NCI-H510A (cell line): ENCODE measurements at places on chromosomes 11 and 22.

DNA sequence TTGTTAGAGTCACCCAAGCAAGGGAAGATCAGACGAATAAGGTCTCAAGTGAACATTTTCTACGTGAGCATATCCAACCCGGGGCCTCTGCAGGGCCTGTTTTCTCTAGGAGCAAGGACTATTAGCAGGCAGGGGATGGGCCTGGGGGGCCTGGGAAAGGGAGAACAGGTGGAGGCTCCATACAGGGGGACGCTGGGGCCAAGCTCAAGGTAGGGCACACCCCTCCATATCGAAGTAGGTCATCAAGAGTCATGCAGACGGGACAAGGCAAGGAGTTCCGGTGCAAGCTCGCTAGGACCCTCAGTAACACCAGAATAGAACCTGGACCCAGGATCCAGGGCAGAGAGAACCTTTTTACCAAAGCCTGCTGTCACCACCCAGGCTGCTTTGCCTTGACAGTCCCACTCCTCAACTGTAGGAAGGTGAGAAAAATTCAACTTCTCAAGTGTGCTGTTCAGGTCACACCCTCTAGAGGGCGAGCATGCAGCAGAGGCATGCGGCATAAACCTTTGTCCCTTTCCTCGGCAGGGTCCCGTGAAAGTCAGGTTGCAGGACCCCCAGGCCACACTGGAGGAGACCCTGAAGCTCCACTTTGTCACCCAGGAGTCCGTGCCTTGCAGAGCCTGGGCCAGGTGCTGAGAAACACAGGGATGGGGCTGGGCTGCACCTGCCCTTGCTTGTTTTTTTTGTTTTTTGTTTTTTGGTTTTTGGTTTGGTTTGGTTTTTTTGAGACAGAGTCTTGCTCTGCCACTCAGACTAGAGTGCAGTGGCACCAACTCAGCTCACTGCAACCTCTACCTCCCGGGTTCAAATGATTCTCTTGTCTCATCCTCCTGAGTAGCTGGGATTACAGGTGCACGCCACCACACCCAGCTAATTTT is 8.6 kb upstream of the APOBEC3B start:
- DNase-seq = peak; percentile 12

DNA sequence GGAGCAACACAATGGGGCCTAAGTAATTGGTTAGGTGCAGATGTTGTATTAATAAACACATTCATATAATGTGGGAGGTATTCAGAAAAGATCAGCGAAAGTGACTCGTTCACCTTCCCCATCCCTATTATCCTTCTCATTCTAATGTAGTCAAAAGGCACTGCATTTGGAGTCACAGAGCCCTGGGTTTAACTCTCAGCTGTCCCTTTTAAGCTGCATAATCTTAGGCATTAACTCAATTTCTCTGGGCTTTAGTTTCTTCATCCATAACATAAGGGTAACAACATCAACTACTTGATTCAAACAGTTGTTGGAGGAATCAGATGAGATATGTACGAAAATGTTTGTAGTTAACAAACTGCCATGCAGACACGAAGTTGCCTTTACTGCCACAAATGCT is 187.6 kb upstream of the PITPNB start:
- no peak for DNase-seq

GRCh38 chr22:20084547-20085413 is 4.7 kb downstream of the DGCR8 start:
- no peak for DNase-seq

DNA sequence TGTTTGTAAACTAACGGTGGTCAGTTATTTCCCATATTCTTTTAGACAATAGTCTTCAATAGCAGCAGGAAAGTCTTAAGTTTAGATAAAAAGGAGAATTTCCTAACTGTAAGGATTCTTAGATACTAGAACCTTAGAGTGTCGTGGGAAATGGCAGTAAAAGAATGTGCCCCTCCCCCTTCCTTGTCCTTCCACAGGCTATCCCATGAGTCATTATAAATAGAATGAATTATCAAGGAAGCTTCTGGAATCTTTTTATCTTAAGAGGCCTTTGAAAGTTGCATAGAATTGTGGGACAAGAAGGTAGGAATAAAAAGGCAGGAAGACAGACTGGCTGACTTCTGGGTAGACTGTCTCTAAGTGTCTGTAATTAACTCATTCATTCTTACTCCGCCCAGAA is 165.2 kb upstream of the TBCEL start:
- DNase-seq = no peak

GRCh38 chr11:46611526-46612304 is 5.3 kb downstream of the HARBI1 start:
- DNase-seq = no peak

GRCh38 chr22:29345932-29346331 is 30.4 kb upstream of the RASL10A start:
- DNase-seq = no peak

DNA sequence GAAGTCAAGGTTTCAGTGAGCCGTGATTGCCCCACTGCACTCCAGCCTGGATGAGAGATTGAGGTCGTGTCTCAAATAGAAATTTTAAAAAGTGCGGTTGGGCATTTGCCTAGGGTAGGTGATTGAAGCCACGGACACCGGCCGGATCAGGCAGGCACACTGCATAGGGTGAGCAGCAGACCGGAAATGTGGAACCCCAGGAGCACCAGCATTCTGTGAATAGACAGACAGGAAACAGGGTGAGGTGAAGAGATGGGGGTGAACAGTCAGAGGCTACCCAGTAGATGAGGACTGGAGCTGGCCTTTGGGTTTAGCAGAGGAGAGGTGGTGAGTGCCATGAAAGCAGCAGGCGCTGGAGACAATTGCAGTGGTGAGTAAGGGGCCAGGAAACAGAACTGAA is 43.5 kb downstream of the PPFIA1 start:
- DNase-seq = no peak

GRCh38 chr22:19648419-19648929 is 65.8 kb upstream of the SEPTIN5 start:
- no peak for DNase-seq

GRCh38 chr11:77121096-77121640 is 6.9 kb upstream of the MYO7A start:
- DNase-seq = no peak

GRCh38 chr11:12007769-12008737 is at the start of gene DKK3:
Gene DKK3, minus strand, starts transcription at chr11:12008626. Its CDS starts 44 bp downstream, at chr11:12008582.
- no peak for DNase-seq

GRCh38 chr11:65386307-65387140 is at the start of gene FRMD8:
Gene FRMD8, plus strand, starts transcription at chr11:65386637. Its CDS starts 400 bp downstream, at chr11:65387037.
- peak; percentile 70 for DNase-seq

DNA sequence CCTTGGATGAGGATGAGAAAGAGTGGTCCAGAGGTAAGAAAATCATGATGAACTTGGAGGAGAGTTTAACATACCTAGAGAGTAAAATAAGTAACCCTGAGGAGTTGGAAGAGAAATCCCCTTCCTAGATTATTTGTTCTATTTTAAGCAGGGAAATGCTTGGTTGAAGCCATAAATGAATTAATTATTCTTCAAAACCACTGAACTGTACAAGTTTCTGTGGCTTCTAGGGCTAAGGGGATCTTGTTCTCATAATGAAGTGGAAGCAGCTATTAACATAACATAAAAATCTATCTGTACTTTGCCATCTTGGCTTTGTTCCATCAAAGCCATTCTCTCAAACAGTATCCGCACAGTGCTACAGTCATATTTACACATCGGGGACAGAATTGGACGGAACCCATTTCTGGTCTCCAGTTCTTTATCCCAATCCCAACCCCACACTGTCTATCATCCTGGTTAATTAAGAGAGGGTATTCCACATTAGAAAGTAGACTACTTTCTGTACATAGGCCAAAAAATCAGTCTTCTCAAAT is 14.5 kb upstream of the ARHGAP42 start:
- no peak for DNase-seq

DNA sequence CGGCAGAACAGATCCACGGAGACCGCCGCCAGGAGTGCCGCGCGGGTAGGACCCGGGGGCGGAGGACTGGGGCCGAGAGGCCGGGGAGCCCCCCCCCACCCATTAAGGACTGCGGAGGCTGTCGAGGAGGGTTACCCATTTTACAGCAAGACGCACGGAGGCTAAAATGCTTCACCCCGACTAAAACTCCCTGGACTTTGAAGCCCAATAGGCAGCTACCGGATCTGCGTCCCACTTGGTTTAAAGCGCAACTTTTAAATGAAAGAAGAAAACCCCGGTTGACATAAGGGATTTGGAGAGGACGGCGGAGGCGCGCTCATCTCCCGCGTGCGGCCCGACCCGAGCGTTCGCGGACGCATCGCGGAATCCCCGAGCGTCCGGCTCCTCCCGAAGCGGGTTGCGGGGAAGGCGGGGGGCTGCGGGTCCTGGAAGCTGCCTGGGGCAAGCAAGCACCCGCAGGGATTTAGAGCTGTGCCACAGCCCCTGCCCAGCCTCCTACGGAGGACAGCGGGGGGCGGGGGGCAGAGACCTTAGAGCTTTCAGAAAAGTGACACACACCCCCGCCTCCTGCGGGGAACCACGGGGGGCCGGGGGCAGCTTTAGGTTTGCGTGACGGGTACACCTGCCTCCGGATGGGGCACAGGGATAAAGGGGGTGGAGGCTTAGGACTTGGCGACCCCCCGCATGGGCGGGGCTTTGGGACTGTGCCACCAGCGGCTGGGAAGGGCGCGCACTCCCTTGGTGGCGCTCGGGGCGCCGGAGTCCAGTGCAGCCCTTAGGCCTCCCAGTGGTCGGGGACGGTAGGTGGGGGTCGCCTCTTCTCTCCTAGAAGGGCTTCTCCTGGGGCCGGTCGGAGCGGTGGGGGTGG is 760 bp upstream of the CELSR1 start:
- no peak for DNase-seq

DNA sequence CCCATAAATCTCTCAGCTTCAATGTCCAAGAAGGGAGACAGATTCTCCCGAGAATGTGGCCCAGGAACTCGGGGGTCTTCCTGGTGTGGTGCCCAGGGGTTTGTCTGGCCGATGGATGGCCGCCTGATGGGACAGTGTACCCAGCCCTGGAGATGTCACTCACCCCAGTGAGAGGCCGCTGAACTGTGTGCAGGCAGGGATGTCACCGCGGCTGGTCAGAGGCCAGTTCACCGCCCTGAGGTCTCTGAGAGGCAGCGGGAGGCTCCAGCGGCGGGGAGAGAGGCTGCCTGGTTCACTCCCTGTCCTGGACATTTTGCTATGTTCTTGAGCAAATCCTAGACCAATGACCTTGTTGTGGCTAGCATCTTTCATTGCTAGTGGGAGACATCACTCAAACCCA is 1349.5 kb downstream of the BRD1 start:
- DNase-seq = no peak

- DNase-seq = peak; percentile 46
Measured at GRCh38 chr11:115222218-115222862, 281.9 kb downstream of the CADM1 start.

DNA sequence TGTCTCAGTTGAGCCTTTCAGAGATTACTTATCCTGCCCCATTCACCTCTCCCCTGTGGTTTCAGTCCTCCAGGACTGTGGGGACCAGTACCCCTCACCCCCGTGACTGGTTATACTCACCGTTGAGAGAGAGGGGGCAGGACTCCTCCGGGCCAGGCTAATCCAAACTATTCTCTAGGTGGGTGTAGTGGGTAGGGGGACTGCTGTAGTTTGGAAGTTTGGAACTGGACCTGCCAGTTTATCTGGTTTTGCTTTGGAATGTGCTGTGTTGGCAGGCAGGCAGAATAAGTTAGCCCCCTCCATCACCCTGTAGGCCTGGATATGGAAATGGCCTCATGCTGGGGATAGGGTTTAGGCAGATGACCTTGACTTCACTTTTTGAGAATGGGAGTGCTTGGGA is 13.5 kb downstream of the TEAD1 start:
- DNase-seq = no peak

DNA sequence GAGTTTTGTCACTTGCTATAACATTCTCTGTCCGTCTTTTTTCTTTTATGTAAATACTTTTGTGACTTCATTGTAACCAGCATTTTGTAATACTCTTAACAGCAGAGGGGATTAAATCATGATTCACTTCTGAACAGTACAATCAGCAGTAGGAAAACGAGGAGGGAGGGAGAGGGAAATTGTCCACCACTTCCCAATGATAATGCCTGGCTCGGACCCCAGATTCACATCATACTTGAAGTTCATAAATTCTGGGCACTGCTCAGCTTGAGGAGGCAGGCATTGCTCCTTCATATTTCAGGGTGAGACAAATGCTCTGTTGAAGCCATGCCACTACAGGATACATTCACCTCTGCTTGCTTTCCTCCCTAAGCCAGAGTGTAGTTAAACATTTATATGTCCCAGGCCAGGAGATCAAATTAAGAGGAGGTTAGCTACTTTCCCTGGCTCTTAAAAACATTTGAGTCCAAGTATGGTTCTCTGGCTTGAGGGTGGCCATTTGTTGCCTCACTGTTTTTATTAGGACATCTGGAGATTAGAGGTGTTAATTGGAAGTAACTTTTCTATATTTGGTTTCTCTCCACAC is 129.0 kb upstream of the LDLRAD3 start:
- DNase-seq = no peak

DNA sequence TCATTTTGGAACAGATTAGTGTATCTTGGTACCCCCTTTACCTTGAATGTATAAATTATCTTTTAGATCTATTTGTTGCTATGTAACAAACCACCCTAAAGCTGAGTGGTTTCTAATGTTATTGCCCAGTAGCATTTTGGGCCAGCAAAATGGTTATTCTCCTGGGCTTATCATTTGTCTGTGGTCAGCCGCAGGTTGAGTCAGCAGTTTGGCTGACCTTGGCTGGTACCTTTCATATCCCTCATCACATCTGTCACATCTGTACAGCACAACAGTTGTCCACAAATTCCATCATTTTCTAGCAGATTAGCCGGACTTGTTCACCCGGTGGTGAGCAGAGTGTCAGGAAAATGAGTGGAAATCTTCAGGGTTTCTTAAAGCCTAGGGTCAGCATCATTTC is 588.5 kb upstream of the ARHGAP42 start:
- no peak for DNase-seq
